ENCODE measurements at places on chromosomes 7 and 10.

- H3K27me3 ChIP-seq = no peaks in the 10 kb centered on the region
- H3K4me1 ChIP-seq = no peaks in the 10 kb centered on the region
- H3K36me3 ChIP-seq = no peaks in the 10 kb centered on the region
- no peak overlapping the region for H3K27ac ChIP-seq
Observed at GRCh38 chr10:82625512-82626189, 750.7 kb downstream of the NRG3 start.

- H3K27me3 ChIP-seq = peaks cover 24% of the 10 kb centered on the region
- peak overlapping the region; percentile 75 for H3K4me3 ChIP-seq
- H3K27ac ChIP-seq = peak overlapping the region; percentile 83
- H3K36me3 ChIP-seq = peaks cover 4% of the 10 kb centered on the region
Observed at GRCh38 chr10:119543814-119544642, 1.5 kb upstream of the RGS10 start.

- H3K4me1 ChIP-seq = peaks cover 16% of the 10 kb centered on the region
- peaks cover 6% of the 10 kb centered on the region for H3K27me3 ChIP-seq
- no peak overlapping the region for H3K27ac ChIP-seq
- no peaks in the 10 kb centered on the region for H3K36me3 ChIP-seq
- H3K4me3 ChIP-seq = no peak overlapping the region
Observed at GRCh38 chr10:14810969-14811953, 26.6 kb downstream of the CDNF start.

DNA sequence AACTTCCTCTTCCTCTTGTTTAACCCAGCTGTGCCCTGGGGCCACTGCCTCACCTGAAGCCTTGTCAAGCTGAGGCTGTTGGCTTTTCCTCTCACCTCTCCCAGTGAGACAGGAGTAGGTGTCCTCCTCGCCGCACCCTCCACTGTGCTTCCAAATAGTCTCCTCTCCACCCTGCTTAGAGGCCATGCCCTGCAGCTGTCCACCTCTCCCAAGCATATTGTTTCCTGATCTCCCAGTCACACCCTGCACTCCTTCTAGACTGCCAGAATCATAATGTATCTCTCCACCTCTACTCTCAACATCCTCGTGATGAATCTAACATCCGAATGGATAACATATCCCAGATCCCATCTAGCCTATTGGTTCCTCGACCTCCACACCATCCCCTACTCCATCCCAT, 196.3 kb upstream of the GHITM start:
- H3K4me3 ChIP-seq = no peak overlapping the region
- no peaks in the 10 kb centered on the region for H3K4me1 ChIP-seq
- H3K27me3 ChIP-seq = no peaks in the 10 kb centered on the region

GRCh38 chr7:727104-727805, at the start of gene PRKAR1B:
TSS of gene PRKAR1B (minus strand) at chr7:727281. CDS start at chr7:711505, 15,776 bp downstream.
- H3K36me3 ChIP-seq = peaks cover 40% of the 10 kb centered on the region
- H3K4me3 ChIP-seq = peak within 1 kb of the TSS; percentile 72

- H3K27me3 ChIP-seq = peaks cover 52% of the 10 kb centered on the region
- no peak overlapping the region for H3K4me3 ChIP-seq
- no peak for DNase-seq
- H3K36me3 ChIP-seq = no peaks in the 10 kb centered on the region
- H3K27ac ChIP-seq = no peak overlapping the region
- peaks cover 4% of the 10 kb centered on the region for H3K4me1 ChIP-seq
Observed at GRCh38 chr10:60951272-60951724, 7.3 kb upstream of the RHOBTB1 start.

- no peak overlapping the region for H3K4me3 ChIP-seq
- DNase-seq = no peak
- H3K4me1 ChIP-seq = no peaks in the 10 kb centered on the region
- no peak overlapping the region for H3K27ac ChIP-seq
- H3K36me3 ChIP-seq = no peaks in the 10 kb centered on the region
Observed at GRCh38 chr10:113480851-113481502, 71.9 kb upstream of the HABP2 start.

- DNase-seq = no peak
- H3K36me3 ChIP-seq = no peaks in the 10 kb centered on the region
- H3K27me3 ChIP-seq = no peaks in the 10 kb centered on the region
- no peaks in the 10 kb centered on the region for H3K4me1 ChIP-seq
- H3K4me3 ChIP-seq = no peak overlapping the region
Observed at GRCh38 chr7:109835577-109835976, 1255.3 kb upstream of the LRRN3 start.

- no peak for DNase-seq
- H3K4me1 ChIP-seq = peaks cover 34% of the 10 kb centered on the region
- H3K4me3 ChIP-seq = no peak overlapping the region
Observed at GRCh38 chr7:107641676-107642075, 19.0 kb upstream of the SLC26A4 start.
